ENCODE measurements at places on chromosomes 1 and 21.
A peak's percentile ranks its signal among the peaks of the same experiment; 100 is the strongest.

DNA sequence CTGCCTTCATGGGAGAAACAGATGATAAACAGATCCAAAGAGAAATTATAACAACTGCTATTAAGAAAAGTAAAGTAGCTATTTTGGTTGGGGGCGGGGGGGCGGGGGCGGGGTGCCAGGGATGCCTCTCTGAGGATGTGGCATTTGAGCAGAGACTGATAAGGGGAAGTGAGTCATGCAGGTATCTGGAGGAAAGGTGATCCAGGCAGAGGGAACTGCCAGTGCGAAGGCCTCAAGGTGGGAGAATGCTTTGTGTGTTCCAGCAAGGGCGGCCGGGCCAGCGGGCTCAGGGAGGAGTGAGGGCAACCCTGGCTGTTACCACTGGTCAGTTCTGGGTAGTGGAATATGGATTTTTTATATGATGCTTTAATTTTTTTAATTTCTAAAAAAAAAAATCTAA is 7.0 kb upstream of the TNFRSF1B start:
- DNase-seq = no peak

DNA sequence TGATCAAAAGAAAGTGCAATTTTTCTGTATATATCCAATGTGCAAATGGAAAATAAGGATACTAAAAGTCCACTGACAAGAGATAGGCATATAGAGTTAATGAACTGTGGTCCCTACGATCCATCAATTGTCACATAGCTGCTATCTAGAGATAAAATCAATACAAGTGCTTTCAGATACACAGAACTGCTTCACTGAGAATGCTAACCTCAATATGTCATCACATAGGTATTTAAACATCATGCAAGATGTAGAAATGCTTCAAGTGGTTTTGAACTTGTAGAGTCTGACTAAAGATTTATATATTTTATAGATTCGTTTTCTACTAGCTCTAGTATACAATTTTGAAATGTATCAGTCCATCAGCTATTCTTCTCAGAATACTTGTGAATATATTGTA is 1604.7 kb downstream of the PLA2G4A start:
- DNase-seq = no peak

GRCh38 chr1:89710498-89711139 is 77.7 kb downstream of the LRRC8C start:
- DNase-seq = no peak

- DNase-seq = no peak
Measured at GRCh38 chr1:81408419-81408818, 392.3 kb upstream of the ADGRL2 start.

DNA sequence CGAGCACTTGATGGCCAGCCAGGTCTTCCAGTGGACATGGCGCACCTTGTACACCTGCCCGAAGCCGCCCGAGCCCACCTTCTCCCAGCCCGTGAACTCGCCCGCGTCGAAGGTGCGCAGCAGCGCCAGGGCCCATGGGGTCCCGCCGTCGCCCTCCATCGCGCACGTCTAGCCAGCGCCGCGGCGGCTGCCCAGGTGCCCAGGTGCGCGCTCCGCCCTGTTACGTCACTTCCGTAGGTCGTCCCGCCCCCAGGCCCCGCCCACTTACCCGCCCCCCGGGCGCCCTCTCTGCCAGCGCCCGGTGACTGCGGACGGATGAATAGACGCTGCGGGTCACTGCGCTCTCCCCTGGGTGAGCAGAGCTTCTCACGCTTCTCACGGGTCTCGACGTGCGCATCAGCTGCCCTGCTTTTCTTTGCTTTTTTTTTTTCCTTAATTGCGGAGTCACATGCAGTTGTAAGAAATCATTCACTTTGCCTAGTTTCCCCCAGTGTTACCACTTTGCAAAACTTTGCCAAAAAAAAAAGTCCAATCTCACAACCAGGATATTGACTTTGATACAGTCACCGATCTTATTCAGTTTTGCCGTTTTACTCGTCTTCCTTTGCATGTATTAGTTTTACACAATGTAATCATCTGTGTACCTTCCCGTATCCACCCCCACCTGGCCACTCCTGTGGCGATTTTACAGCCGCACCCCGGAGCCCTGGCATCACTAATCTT is at the start of gene RIPK4:
Gene RIPK4, minus strand, starts transcription at position 170 of the 723 bp plus-strand sequence. Its CDS starts 11 bp downstream, at position 159.
- DNase-seq = peak; percentile 38

DNA sequence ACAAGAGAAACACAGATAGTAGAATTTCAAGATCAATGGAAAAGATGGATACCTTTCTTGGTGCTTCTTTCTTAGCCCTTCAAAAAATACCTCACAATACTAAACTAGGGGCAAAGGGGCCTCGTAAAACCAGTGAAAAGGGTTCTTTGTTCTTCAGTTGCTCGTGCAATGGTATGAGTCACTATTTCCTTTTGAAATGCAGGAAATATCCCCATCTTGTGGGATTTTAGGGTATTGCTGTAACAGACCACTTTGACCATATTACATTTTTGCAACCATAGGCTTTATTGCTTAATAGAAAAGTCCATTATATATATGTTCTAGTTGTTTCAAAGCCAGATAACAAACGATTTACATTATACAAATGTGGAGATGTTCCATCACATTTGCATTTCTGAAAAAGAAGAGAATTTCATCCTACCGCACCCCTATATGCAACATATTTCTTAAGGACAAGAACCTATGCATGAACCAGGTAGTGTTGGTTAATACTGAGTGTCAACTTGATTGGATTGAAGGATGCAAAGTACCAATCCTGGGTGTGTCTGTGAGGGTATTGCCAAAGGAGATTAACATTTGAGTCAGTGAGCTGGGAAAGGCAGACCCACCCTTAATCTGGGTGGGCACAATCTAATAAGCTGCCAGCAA is 88.6 kb upstream of the PKN2 start:
- no peak for DNase-seq

DNA sequence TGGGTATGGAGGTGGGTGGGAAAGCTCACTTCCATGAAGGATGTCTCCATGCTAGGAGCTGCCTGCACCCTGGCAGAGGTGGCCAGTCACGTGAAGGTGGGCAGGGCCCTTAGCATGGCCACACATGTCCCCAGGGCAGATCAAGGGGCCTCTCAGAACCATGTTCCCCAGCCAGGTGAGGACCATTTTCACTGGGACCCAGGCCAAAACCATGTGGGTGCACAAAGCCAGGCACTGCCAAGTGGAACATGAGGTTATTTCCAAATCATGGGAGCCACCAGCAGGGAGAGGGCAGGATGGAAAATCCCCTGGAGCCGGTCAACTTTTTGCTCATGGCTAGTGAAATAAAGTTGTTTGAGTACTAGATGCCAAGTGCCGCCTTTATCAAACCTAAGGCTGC is 9.7 kb downstream of the ZNF692 start:
- DNase-seq = no peak

GRCh38 chr1:226216056-226216455 is 7.4 kb upstream of the MIXL1 start:
- no peak for DNase-seq
